ENCODE measurements at places on chromosomes 16 and 17. TPM values are rescaled to one million over a fixed set of nuclear protein-coding genes. Genes with fewer than 3 reads are reported as not detected.

TEX14 gene
- total RNA-seq: 0.35 TPM

GPR142 gene
- total RNA-seq: not detected

DYNLRB2 gene
- not detected for total RNA-seq

CLEC18B gene
- 0.60 TPM for total RNA-seq

CCL8 gene
- not detected for total RNA-seq

SMIM22 gene
- total RNA-seq: not detected

IL32 gene
- total RNA-seq: 2,176 TPM

NPIPA5 gene
- 18.2 TPM for total RNA-seq

OTOA gene
- total RNA-seq: 0.07 TPM

CDT1 gene
- total RNA-seq: 107 TPM

TBC1D3 gene
- total RNA-seq: not detected

KRTAP3-1 gene
- not detected for total RNA-seq

KRT15 gene
- total RNA-seq: not detected

RND2 gene
- not detected for total RNA-seq

FOXL1 gene
- not detected for total RNA-seq

WWP2 gene
- total RNA-seq: 64.1 TPM

HS3ST3B1 gene
- 20.0 TPM for total RNA-seq

Measured in activated naive CD4-positive, alpha-beta T cell treated with anti-CD3 and anti-CD28 coated beads, Interleukin-2, amount 10 ng/mL, durations not matched to agents 5 hours and 36 hours (primary cell).